Stimulated activated CD4-positive, alpha-beta T cell treated with anti-CD3 and anti-CD28 coated beads, Interleukin-1b, Interleukin-23, amount 100 ng/mL, for 4 hours (primary cell): ENCODE measurements at places on chromosomes 12 and 14.

GRCh38 chr12:108150436-108150835 lies 21.3 kb downstream of the WSCD2 start:
- no peak for DNase-seq

DNA sequence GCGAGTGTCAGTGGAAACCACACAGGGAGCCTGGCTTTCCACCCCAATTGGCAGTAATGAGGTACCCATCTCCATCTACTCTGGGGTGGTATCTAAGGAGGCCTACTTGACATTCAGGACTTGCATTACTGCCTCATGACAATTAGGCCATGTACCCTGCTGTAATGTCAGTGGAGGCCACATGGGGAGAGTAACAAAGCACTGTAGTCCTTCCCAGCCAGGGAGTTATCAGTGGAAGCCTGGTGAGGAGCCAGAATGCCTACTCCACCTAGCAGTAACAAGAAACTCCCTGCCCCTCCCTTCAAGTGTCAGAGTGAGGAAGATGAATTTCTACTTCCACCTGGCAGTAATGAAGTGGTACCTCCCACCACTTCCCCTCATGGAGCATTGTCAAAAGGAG lies 12.5 kb downstream of the TIMM9 start:
- no peak for DNase-seq

DNA sequence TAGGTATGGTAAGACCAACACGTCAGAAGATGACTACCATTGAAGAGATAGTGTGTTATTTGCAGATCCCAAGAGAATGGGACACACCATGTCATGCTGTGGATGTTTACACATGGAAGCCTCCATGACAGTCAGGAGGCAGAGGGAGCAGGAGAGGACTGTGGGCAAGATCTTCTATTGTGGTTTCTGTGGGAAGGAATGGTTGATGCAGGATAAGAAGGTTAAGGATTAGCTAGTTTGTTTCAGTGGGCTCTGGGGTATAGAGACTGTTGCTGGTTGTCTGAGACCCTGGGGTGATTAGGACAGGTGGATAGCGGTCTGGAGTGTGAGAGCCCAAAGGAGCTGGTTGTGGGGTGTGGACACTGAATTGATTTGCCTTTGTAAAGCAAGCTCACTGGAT lies 23.3 kb downstream of the TAS2R7 start:
- no peak for DNase-seq

- DNase-seq: no peak
Observed at GRCh38 chr12:13367973-13368372, 171.4 kb downstream of the EMP1 start.
